PC-3 (cell line): ENCODE measurements at places on chromosomes 1 and 21. TPM values are rescaled to one million over a fixed set of nuclear protein-coding genes. Genes with fewer than 3 reads are reported as not detected.

- H3K4me1 ChIP-seq = peaks cover 22% of the 10 kb centered on the region
- no peak overlapping the region for H3K27ac ChIP-seq
- H3K27me3 ChIP-seq = no peaks in the 10 kb centered on the region
- H3K4me3 ChIP-seq = no peak overlapping the region
- no peak for DNase-seq
Observed at GRCh38 chr1:117574161-117574835, 31.6 kb upstream of the TENT5C start.

- no peak overlapping the region for H3K27ac ChIP-seq
- H3K27me3 ChIP-seq = no peaks in the 10 kb centered on the region
- H3K36me3 ChIP-seq = no peaks in the 10 kb centered on the region
- H3K4me1 ChIP-seq = no peaks in the 10 kb centered on the region
Observed at GRCh38 chr1:166884040-166884642, 8.1 kb upstream of the TADA1 start.

DNA sequence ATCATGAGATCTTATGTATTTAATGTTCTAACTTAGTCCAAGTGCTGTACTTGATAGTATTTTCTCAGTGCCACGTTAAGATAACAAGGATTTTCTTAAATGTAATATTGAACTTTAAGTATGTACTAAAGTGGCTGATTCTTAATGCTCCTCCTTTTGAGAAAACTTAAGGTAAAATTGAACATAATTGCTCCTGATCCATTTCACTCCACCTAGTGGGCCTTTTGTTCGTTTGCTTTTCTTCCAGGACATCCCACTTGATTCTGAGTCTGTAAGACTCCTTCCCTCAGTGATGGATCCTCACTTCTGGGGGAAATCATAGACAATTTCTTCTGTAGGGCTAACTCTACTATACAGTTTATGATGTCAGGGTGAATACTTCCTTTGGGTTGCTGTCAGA lies 173.1 kb downstream of the LMO4 start:
- H3K27ac ChIP-seq = no peak overlapping the region
- H3K27me3 ChIP-seq = no peaks in the 10 kb centered on the region
- no peaks in the 10 kb centered on the region for H3K36me3 ChIP-seq
- H3K4me3 ChIP-seq = no peak overlapping the region
- DNase-seq = peak; percentile 18

DNA sequence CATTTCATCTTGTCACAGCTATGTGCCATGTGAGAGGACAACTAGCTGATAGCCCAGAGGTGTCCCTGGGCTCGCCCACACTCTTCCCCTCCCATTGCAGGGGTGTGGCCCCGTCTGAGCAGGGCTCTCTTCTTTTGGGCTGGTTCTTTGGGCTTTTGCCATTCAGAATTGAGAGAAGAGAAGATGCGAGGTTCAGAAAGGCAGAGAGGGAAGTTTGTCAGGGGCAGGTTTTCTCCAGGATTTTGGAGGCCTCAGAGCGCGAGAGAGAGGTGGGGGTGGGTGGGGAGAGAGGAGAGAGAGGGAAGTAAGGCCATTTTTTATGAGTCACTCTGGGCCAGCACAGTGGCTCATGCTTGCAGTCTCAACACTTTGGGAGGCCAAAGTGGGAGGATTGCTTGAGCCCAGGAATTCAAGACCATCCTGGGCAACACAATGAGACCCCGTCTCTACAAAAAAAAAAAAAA lies 5.2 kb downstream of the IFI6 start:
- no peaks in the 10 kb centered on the region for H3K27me3 ChIP-seq
- no peak overlapping the region for H3K4me3 ChIP-seq

DNA sequence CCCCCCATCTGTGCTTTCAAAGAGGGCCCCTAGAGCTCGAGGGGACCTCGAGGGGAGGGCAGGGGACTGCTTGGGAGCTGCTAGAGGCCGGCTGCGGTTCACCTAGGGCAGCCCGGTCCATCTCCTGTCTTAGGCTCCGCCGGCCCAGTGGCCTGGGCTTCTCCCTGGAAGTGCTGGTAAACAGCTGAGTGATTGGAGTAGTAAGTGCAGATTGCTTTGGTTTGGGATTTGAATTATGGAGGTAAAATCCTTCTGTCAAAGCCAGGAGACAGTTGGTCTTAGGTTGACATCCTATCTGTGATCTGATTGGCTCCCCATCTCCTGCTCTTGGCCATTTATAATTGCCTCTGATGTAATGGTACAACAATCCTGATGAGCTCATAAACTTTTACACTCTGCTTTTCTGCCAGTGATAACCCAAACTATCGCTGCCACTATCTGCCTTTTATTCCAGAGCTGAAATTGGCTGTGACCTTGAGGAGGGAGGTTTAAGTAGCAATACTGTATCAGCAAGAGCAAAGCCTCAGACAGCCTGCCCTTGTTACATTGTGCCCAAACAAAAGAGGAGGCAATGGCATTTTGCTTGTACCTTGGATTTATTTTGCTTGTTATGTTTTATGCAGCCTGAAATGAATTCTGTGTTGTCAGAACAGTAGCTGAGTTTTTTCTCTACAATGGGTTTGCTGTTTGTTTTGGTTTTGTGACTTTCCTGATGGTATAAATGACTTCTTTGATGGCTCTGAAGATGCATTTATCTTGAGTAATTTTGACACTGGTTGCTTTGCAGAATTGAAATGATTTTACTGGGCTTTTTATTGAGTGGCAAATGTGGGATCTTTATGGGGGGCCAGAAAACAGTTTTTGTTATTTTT lies 2.4 kb downstream of the ARID1A start:
- H3K27ac ChIP-seq = peak overlapping the region; percentile 53
- peak; percentile 86 for DNase-seq
- peaks cover 69% of the 10 kb centered on the region for H3K4me1 ChIP-seq
- no peaks in the 10 kb centered on the region; the same call in 1 of the 2 replicates for H3K36me3 ChIP-seq
- H3K4me3 ChIP-seq = peak overlapping the region; percentile 86

DNA sequence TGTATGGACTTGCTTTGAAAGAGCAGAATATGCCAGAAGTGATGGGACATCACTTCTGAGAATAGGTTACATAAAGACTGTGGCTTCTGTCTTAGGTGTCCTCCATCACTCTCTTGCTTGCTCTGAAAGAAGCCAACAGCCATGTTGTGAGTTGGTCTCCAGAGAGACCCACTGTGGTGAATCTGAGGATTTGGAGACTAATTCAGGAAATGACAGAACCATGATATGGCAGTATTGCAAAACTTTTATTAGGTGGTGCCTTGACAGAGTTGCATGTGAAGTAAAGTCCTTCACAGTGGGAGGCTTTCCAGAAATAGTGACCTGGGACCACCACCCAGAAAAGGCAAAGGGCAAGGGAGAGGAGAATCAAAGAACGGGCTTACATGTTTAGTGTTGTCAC lies 628.6 kb downstream of the KCNT2 start:
- H3K36me3 ChIP-seq = no peaks in the 10 kb centered on the region
- H3K4me3 ChIP-seq = no peak overlapping the region
- H3K27ac ChIP-seq = no peak overlapping the region

- peaks cover 17% of the 10 kb centered on the region for H3K4me1 ChIP-seq
- H3K4me3 ChIP-seq = no peak overlapping the region
- no peaks in the 10 kb centered on the region for H3K36me3 ChIP-seq
- no peaks in the 10 kb centered on the region for H3K27me3 ChIP-seq
- no peak overlapping the region for H3K27ac ChIP-seq
- DNase-seq = no peak
Observed at GRCh38 chr1:206672844-206673758, 11.6 kb upstream of the MAPKAPK2 start.

DNA sequence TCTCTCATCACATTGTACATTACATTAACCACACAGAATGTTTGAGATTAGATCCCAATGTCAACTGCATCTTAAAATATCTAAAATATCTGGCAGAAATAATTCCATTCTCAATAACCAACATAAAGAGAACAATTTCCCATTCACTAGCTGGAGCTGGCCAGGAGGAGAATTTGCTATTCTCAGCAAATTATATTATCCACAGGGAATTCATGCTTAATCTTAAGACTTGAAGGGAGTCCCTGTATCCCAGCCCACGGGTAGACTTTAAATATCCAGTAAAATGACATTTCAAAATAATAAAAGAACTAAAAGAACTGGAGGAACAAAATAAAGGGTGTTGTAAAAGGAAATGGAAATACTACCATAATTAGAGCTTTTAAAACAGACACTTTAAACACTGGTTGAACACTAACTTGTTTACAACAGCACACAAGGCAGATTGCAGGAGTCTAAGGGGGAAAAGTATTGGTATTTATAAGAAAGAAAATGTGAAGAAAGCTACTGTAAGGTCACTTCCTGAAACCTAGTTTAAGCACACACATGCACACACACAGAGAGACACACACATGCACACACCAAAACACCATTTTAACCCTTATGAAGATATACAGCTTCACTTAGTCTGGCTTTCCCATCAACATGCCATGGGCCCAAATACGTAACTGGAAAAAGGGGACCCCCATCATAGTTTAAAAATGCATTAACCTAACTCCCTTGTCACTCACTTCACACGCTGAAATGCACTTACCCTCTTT lies 107.0 kb downstream of the PTPN14 start:
- no peaks in the 10 kb centered on the region for H3K27me3 ChIP-seq
- no peaks in the 10 kb centered on the region for H3K36me3 ChIP-seq
- no peak for DNase-seq
- H3K4me1 ChIP-seq = peaks cover 63% of the 10 kb centered on the region
- peak overlapping the region; percentile 95 for H3K27ac ChIP-seq
- H3K4me3 ChIP-seq = peak overlapping the region; percentile 46; the same call in 1 of the 2 replicates

- no peaks in the 10 kb centered on the region for H3K27me3 ChIP-seq
- no peak for DNase-seq
- H3K36me3 ChIP-seq = peaks cover 49% of the 10 kb centered on the region
- no peak overlapping the region for H3K4me3 ChIP-seq
- H3K27ac ChIP-seq = no peak overlapping the region
- H3K4me1 ChIP-seq = no peaks in the 10 kb centered on the region
Observed at GRCh38 chr1:44336668-44337067, 18.4 kb downstream of the ERI3 start.

DNA sequence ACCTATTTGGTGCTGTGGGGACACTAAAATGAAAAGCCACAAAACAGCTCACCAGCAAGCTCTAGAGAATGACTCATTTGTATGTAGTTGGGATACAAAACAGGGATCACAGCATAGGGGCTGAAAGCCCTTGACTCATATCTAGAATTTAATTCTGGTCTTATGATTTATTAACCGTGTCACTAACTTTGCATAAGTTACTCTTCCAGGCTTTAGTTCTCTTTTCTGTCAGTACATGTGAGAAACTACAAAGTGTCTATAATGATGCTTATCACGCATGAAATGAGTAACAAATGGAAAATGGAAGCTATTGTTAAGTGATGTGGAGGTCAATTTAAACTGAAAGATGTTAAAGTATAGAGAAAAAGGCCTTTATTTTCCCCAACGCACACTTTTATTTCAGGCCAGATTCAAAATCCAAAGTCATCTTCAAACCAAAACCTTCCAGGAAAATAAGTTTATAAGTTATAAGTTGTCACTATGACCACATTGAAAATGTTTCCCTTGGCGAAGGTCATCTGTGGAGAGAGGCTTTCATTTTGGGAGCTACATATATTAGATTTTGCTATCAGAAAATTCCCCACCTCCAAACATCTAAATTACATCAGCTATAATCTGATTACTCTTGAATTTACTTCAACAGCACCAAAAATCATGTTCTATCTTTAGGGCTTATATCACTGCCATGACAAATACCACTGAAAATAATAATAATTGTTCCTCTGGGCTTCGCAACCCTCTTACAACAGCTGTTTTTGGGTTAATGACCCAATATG lies 430.5 kb downstream of the MRPL39 start:
- no peaks in the 10 kb centered on the region for H3K4me1 ChIP-seq
- no peaks in the 10 kb centered on the region for H3K27me3 ChIP-seq
- no peaks in the 10 kb centered on the region for H3K36me3 ChIP-seq
- peak; percentile 36 for DNase-seq

GRCh38 chr1:87052961-87053360 lies 138.5 kb downstream of the HS2ST1 start:
- H3K4me3 ChIP-seq = no peak overlapping the region
- H3K27ac ChIP-seq = no peak overlapping the region
- no peaks in the 10 kb centered on the region for H3K4me1 ChIP-seq
- no peaks in the 10 kb centered on the region for H3K27me3 ChIP-seq

GRCh38 chr21:32114419-32115035 lies 164.3 kb downstream of the MIS18A start:
- H3K4me3 ChIP-seq = no peak overlapping the region
- H3K36me3 ChIP-seq = no peaks in the 10 kb centered on the region
- H3K27me3 ChIP-seq = peaks cover 69% of the 10 kb centered on the region

GRCh38 chr1:88777604-88778149 lies 93.6 kb downstream of the PKN2 start:
- H3K36me3 ChIP-seq = peaks cover 3% of the 10 kb centered on the region; the same call in 1 of the 2 replicates
- H3K27ac ChIP-seq = no peak overlapping the region
- no peaks in the 10 kb centered on the region for H3K27me3 ChIP-seq

GRCh38 chr1:19193004-19193403 lies 17.1 kb downstream of the UBR4 start:
- peaks cover 42% of the 10 kb centered on the region for H3K36me3 ChIP-seq
- no peak overlapping the region for H3K4me3 ChIP-seq
- H3K4me1 ChIP-seq = no peaks in the 10 kb centered on the region
- no peaks in the 10 kb centered on the region for H3K27me3 ChIP-seq
- H3K27ac ChIP-seq = no peak overlapping the region

DNA sequence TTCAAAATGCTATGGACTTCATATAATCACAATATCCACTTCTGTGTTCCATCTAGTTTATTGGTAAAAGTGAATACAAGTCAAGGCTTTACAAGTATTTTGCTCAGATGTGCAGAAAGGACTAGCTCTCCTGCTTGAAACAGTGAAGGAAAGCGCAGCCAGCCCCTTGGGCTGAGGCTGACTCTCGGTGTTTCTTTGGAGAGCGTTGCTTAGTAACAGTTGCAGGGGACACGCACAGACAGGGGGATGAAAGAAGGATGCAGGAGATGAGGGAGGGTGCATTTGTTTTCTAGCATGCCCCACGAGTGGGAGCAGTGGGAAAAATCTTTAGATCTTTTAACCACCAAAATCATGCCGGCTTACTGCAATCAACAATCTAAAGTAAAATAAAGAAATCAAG lies 9.1 kb downstream of the PYCR2 start:
- no peak overlapping the region for H3K27ac ChIP-seq
- H3K4me3 ChIP-seq = no peak overlapping the region
- no peaks in the 10 kb centered on the region for H3K27me3 ChIP-seq
- peaks cover 7% of the 10 kb centered on the region for H3K4me1 ChIP-seq

DNA sequence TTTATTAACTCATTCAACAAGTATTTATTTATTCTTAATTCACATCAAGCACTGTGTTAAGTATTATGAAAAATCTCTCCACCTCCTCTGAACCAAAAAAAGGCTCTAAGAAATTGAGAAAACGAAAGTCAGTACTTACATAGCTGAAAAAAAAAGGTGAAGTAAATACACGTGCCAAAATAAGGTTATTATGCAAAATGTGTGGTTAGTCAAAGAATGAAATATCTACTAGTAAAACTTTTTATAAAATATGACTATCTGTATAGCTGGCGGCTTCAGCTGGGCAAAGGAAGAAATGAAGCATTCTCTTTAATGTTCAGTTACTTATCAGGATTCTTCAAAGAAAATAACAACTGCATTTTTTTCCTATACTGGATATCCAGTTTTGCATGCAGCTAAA lies 35.5 kb upstream of the ASPM start:
- peaks cover 17% of the 10 kb centered on the region for H3K36me3 ChIP-seq
- H3K4me1 ChIP-seq = no peaks in the 10 kb centered on the region; the same call in 1 of the 2 replicates
- H3K4me3 ChIP-seq = no peak overlapping the region
- no peak overlapping the region for H3K27ac ChIP-seq
- DNase-seq = no peak

Gene PDC
- not detected in 2 replicates for total RNA-seq

Gene GNAT2
- total RNA-seq = 0.29 and 0.69 TPM in 2 replicates

Gene TGFBR3
- total RNA-seq = 2.8 and 3.0 TPM in 2 replicates

Gene PLOD1
- 179 and 216 TPM in 2 replicates for total RNA-seq

Gene FCRLA
- total RNA-seq = not detected in 2 replicates

Gene ARHGEF10L
- 11.2 and 11.3 TPM in 2 replicates for total RNA-seq

Gene SLC25A34
- total RNA-seq = 0.44 and 2.6 TPM in 2 replicates

Gene GBP6
- total RNA-seq = 0.17 and 0.40 TPM in 2 replicates

Gene TMEM200B
- total RNA-seq = 9.0 and 9.3 TPM in 2 replicates
